ENCODE measurements at places on chromosomes 16 and 17. TPM values are rescaled to one million over a fixed set of nuclear protein-coding genes. Genes with fewer than 3 reads are reported as not detected.

ACSM3 gene
- polyA plus RNA-seq, result 4.2 TPM

NPIPA5 gene
- 56.2 TPM for polyA plus RNA-seq

TAT gene
- 0.26 TPM for polyA plus RNA-seq

KRT20 gene
- polyA plus RNA-seq, result not detected

PROCA1 gene
- polyA plus RNA-seq, result 17.4 TPM

TBC1D3H gene
- polyA plus RNA-seq, result not detected

CD300C gene
- polyA plus RNA-seq, result 1.00 TPM

CEP112 gene
- polyA plus RNA-seq, result 10.4 TPM

SPECC1 gene
- polyA plus RNA-seq, result 45.6 TPM

MEOX1 gene
- 1.2 TPM for polyA plus RNA-seq

ACSM2A gene
- 0.56 TPM for polyA plus RNA-seq

RHBDL1 gene
- polyA plus RNA-seq, result 19.1 TPM

FOXO3B gene
- 2.9 TPM for polyA plus RNA-seq

OXLD1 gene
- polyA plus RNA-seq, result 27.1 TPM

SEZ6 gene
- polyA plus RNA-seq, result 86.8 TPM

PRCD gene
- polyA plus RNA-seq, result 9.8 TPM

MC1R gene
- 6.3 TPM for polyA plus RNA-seq

TMEM114 gene
- polyA plus RNA-seq, result 5.8 TPM

KRT40 gene
- polyA plus RNA-seq, result 0.33 TPM

TM4SF5 gene
- polyA plus RNA-seq, result not detected

CHRNE gene
- 1.9 TPM for polyA plus RNA-seq

Measured in spinal cord (tissue), 10 donors.